ENCODE measurements at places on chromosomes 5 and 9.

GRCh38 chr5:108145351-108145750 is 236.5 kb downstream of the FBXL17 start:
- DNase-seq, result no peak

DNA sequence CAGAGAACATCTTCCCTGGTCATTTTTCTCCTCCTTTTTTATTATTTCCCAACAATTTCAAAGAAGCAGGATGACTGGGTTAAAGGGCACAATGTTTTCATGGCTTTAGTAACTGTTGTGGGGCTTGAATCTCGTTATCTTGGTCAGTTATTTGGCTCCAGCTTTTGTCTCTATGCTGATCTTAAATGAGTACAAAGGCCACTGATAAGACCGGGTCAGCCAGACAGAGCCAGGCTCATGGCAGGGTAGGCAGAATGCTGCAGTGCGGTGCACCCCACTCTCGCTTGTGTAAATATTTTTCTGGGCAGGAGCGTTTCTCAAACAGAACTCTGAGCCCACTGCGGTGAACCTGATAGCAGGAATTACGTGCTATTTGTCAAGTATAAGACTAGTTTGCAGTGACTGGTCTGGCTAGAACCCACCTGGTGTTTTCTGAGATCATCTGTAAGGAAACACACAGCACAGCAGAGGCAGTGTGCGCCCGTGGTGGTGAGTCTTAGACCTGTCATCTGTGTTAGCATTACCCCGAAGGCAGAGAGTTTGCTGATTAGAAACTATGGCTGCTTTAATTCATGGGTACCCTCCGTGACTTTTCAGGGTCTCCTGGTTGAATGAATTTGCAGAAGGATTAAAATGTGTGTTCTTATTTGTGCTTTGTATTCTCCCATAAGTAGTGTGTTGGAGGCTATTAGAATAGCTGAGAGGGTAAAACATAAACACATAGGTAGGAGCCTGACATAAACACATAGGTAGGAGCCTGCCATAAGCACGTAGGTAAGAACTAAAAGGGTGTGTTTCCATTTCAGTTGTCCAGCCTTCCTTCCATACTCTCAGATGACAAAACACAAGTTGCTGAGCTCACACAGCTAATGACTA is 158.6 kb upstream of the DMRT1 start:
- no peak for DNase-seq

- DNase-seq, result no peak
These were observed 82.6 kb downstream of the GLDC start for GRCh38 chr9:6562871-6563430.

- no peak for DNase-seq
These were observed 163.4 kb downstream of the GHR start for GRCh38 chr5:42586625-42587024.
